ENCODE measurements at places on chromosomes 6 and 20.

DNA sequence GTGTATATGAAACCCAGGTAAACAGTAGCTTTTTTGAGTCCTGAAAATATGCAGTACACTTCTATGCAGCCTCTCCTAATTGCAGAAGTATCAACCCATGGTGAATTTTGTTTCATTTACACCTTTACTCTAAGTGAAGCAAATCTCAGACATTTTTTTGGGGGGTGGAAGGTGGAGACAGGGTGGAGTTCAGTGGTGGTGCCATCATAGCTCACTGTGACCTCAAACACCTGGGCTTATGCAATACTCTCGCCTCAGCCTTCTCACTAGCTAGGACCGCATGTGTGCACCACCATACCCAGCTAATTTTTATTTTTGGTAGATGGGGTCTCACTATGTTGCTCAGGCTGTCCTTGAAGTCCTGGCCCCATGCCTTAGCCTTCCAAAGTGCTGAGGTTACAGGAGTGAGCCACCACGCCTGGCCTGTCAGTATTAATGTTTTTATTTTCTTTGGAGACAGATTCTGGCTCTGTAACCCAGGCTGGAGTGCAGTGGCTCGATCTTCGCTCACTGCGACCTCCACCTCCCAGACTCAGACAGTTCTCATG is 80.3 kb downstream of the JARID2 start:
- no peak for DNase-seq

DNA sequence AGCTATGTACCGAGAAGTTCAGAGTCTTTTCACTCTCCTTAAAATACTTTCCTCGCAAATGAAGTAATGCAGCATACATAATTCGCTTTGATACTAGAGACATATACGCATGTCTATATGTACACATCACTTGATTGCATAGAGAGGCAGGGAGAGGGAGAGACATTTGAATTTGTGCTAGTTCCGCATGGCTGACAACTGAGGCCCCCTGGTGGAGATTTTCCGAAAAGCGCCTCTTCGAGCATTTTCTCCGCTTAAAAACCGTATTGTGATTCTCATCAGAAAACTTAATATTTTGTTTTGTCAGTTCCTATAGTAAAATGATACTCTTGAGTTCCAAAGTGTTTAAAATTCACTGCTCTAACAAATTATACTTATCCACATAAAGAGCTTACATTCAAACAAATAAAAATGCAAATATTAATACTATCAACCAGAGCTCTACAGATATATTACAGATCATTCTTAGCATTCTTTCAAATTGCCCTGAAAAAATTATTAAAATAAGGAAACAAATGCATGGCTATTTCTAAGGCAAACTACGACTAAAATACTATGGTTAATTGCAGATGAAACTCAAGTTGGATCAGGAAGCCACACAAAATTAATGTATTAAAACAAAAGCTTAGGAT is 637 bp downstream of the MYLK4 start:
- DNase-seq, result no peak

GRCh38 chr6:144294016-144294415 is 8.9 kb downstream of the UTRN start:
- DNase-seq, result peak; percentile 86

DNA sequence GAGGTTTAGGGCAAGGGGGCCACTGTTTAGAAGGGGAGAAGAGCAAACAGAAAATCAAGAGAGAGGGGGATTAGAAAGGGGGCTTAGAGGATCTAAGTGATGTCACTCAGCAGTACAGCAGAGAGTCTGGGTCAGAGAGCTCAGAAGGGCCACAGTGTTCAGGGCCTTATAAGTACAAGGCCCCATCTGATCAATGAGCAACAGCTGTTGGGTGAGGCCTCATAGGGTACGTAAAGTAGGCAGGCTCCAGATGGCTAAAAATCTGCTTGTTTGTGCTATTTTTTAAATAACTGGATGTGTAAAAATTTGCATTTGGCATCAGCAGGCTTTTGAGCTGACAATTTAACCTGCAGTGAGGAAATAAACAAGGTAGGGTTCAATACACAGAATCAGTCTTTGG is 149.8 kb downstream of the SH3BGRL2 start:
- DNase-seq, result no peak

DNA sequence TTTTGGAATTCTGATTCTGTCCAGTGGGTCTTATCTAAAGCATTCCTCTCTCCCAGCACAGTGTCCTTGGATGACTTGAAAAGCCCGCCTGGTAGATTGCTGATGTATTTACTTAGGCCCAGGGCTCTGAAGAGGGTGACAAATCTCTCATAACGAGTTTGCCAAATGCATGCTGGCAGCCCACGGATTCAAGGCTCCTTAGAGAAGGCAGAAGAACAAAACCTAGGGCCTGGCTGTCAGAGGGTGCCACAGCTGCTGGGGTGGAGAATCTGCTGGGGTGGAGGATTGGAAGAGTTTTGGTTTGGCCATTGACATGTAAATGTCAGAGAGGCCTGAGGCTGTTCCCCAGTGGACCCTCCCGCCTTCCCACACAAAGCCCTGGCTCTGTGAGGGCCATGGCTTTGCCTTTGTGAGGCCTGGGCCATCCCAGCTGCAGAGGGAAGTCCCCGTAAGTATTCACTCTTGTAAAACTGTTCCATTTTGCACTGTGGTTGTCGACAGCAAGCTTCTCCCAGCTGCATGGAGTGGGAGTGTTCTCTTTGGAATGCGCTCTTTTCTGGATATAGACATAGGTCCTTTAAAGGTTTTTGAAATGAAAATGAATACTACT is 50.3 kb downstream of the ANKRD6 start:
- no peak for DNase-seq

GRCh38 chr20:1626528-1627199 is 6.9 kb upstream of the SIRPB1 start:
- DNase-seq, result no peak

GRCh38 chr20:37421988-37422387 is 76.0 kb downstream of the SRC start:
- no peak for DNase-seq

DNA sequence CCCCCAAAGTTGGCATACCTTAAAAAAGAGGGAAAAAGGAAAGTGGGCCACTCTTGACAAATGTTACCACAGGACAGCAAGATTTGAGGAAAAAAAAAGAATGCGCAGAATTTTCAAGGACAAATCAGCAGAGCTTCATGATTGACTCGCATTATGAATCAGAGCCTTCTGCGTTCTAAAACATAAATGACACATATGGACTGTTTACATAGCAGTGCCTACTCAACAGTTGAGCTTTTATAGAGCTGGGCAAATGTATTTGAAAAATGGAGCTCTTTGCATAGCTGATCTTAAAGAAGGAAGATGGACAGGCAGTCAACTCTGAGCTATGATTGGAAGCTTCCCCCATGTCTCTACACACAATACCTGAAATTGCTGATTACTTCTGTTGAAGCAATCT is 213.2 kb upstream of the NT5E start:
- DNase-seq, result no peak

- no peak for DNase-seq
Measured at GRCh38 chr20:25065625-25066338, 7.8 kb upstream of the ACSS1 start.

DNA sequence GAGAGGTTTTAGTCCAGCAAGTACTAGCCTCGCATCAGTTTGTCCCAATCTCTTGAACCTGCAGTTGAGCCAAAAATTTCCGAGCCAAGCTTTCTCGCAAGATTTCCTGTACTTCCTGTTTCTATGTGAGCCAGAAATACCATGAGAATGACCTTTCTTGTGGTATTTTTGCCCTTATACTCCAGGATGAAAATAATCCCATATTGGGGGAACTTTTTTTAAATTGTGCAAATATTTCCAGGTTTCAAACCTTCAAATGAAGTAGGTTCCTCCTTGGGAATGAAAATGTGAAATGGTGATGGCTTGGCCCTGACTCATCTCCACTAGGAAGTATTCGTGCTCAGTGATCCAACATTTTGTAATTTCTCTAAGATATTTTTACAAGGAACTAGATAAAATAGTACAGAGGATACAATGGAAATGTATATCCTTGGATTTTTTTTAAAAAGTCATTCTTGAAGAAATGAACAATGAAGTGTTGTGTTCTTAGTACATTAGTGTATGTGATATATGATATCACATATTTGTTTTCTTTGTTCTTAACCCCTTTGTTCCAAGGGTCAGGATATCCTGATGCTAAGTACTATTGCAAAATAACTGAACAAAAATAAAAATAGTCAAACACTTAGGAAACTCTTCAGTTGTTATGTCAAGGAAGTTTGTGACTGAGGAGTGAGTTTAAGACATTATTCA is 184.0 kb downstream of the PDE7B start:
- no peak for DNase-seq

- no peak for DNase-seq
Measured at GRCh38 chr6:32375739-32376529, 4.2 kb upstream of the TSBP1 start.

DNA sequence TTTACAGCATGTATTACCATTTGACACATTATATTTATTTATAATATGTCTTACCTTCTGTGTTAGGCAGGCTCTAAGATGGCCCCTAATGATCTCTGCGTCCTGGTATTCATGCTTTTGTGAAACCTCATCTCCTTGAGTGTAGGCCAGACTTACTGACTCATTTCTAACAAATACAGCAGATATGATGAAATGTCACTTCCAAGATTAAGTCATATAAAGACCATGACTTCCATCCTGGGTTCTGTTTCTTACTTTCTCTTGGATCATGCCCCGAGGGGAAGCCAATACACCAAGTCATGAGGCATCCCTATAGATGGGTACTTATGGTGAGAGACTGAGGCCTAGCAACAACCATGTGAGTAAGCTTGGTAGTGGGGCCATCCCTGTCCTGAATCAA is 30.2 kb downstream of the ZHX3 start:
- DNase-seq, result no peak

- DNase-seq, result no peak
Measured at GRCh38 chr6:129236001-129236517, 353.1 kb downstream of the LAMA2 start.

DNA sequence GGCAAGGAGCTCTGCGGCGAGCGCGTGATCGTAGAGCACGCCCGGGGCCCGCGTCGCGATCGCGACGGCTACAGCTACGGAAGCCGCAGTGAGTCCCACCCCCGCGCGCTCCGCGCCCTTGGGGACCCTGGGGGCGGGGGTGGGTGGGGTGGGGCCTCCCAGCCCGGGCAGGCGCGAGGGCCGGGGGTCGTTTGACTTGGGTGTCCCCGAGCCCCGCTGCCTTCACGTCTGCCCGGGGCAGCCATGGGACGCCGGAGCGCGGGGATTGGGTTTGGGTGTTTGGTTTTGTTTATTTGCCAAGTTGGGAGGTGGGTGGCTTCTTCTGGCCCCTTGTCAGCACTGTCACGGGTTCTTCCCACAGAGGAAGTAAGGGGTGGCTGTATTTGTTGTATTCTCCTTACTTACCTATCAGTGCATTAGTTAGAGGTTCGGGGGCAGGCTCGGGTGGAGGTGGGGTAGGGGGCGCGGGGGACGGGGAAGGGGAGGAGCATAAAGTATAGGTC is 777 bp downstream of the SRSF6 start:
- DNase-seq, result no peak
